ENCODE measurements at places on chromosomes 2 and 18.

DNA sequence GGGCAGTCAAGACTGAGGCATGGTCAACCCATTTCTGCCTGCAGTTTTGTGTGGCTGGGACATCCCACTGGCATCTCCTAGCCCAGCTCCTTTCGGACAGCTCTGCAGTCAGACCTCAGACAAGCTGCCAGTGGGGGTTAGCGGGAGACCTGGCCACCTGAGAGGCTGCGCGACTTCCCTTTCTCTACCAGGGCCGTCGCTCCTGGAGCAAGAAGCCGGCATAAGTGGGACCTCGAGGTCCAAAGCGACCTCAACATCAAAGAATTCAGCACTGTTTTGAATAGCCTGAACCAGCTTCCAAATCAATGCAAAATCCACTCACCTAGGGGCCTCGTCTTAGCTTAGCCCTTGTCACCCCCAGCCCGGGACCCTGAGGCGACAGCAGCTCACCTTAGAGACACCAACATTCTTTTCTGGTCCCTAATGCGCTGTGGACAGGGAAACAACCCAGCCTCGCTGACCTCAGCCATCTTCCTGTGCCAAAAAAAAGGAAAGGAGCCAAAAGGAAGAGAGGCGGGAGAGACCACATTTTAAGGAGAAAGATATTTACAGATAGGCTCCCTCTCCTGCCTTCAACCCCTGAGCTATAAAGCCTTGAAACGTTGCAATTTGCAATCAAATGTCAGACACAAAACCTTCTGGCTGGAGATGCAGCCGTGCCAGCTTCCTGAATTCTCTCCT lies 81.2 kb downstream of the GFPT1 start:
- no peaks in the 10 kb centered on the region for H3K27me3 ChIP-seq
- peak overlapping the region; percentile 73 for H3K4me3 ChIP-seq
- no peak overlapping the region for H3K27ac ChIP-seq
- DNase-seq, result no peak

DNA sequence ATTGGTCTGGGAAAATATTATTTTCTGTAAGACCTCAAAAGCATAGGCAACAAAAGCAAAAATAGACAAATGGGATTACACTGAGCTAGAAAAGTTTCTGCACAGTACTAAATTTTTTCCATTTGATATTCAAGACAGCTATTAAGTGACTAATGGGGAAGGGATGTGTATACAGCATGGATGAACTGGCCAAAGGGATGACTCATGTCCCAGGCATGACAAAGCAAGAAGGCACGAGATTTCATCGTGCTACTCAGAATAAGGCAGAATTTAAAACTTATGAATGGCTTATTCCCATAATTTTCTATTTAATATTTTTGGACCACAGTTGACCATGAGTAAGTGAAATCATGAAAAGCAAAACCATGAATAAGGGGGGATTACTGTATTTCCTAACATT lies 1250.1 kb upstream of the GYPC start:
- peak overlapping the region; percentile 76 for H3K27ac ChIP-seq
- no peaks in the 10 kb centered on the region for H3K4me1 ChIP-seq
- no peaks in the 10 kb centered on the region for H3K27me3 ChIP-seq
- H3K36me3 ChIP-seq, result no peaks in the 10 kb centered on the region
- peak; percentile 86 for DNase-seq

DNA sequence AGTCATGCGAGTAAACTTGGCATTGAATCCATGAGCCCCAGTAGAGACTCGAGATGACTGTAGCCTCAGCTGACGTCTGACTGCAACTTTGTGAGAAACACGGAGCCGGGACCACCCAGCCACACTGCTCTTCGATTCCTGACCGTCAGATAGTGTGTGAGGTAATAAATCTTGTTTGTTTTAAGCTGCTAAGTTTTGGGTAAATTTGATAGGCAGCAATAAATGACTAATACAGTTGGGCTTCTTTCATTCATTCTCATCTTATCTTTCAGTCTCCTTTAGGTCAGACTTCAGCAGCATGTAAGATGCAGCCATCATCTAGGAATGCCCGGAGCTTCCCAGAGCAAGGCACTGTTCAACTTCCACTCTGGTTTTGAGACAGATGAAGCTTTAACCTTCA lies 8.0 kb upstream of the KLHL29 start:
- H3K27ac ChIP-seq, result peak overlapping the region; percentile 64
- no peak overlapping the region for H3K4me3 ChIP-seq
- no peaks in the 10 kb centered on the region for H3K36me3 ChIP-seq
- no peaks in the 10 kb centered on the region for H3K27me3 ChIP-seq
- DNase-seq, result no peak
- peaks cover 43% of the 10 kb centered on the region for H3K4me1 ChIP-seq

GRCh38 chr2:85939131-85939530 lies 50.3 kb upstream of the ST3GAL5 start:
- H3K27ac ChIP-seq, result no peak overlapping the region
- H3K4me1 ChIP-seq, result peaks cover 26% of the 10 kb centered on the region
- no peaks in the 10 kb centered on the region for H3K27me3 ChIP-seq
- no peaks in the 10 kb centered on the region for H3K36me3 ChIP-seq

GRCh38 chr2:191010887-191011885 lies 2.8 kb downstream of the STAT1 start:
- no peak overlapping the region for H3K27ac ChIP-seq
- H3K27me3 ChIP-seq, result peaks cover 3% of the 10 kb centered on the region
- DNase-seq, result no peak
- H3K36me3 ChIP-seq, result peaks cover 38% of the 10 kb centered on the region

GRCh38 chr2:79971807-79972206 lies 332.7 kb downstream of the LRRTM1 start:
- H3K36me3 ChIP-seq, result no peaks in the 10 kb centered on the region
- DNase-seq, result no peak
- H3K27me3 ChIP-seq, result no peaks in the 10 kb centered on the region
- no peak overlapping the region for H3K27ac ChIP-seq

DNA sequence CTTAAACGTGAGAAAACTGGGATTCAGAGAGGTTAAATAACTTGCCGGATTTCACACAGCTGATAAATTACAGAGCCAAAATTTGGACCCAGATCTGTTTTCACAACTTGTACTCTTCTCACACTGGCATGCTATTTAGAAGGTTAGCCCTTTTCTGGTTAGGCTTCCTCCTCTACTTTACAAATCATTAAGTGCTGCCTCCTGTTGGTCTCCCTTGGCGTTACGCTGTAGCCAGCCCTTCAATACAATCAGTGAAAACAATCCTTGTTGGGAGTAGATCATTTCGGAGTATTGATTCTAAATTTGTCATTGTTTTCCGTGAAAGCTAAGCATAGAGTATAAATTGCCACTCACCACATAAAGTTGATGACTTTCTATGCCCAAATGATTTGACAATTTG lies 153.5 kb downstream of the ARHGAP15 start:
- DNase-seq, result no peak
- H3K4me3 ChIP-seq, result no peak overlapping the region
- peak overlapping the region; percentile 12 for H3K27ac ChIP-seq
- H3K4me1 ChIP-seq, result peaks cover 7% of the 10 kb centered on the region

DNA sequence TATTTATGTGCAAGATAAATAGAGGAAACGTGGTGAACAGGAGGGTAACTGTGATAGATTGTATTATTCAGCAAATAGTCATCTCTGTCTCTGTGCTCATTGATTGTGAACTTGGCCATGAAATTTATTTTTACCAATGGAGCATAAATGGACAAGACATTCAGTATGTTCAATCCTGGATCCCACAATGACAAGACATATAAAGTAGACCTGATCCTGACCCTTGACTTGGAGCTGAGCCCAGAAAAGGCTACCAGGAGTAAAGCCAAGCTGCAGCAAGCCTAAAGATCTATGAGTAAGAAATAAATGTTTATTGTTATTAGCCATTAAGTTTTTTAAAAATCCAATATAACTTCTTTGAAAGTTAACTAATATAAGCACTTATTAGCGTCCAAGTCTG lies 531.2 kb downstream of the PIK3C3 start:
- no peak for DNase-seq
- H3K36me3 ChIP-seq, result no peaks in the 10 kb centered on the region
- no peaks in the 10 kb centered on the region for H3K4me1 ChIP-seq
- no peak overlapping the region for H3K4me3 ChIP-seq
- H3K27me3 ChIP-seq, result no peaks in the 10 kb centered on the region
